Epithelial cell of proximal tubule (primary cell): ENCODE measurements at places on chromosomes 12 and 14. TPM values are rescaled to one million over a fixed set of nuclear protein-coding genes. Genes with fewer than 3 reads are reported as not detected.

PTPRQ gene
- total RNA-seq, result not detected in 2 replicates

BBOF1 gene
- total RNA-seq, result 1.2 and 3.8 TPM in 2 replicates

FGF6 gene
- not detected in 2 replicates for total RNA-seq

IFNG-AS1 gene
- not detected in 2 replicates for total RNA-seq

LRP1-AS gene
- total RNA-seq, result not detected in 2 replicates

DACT1 gene
- 2.7 and 3.4 TPM in 2 replicates for total RNA-seq

VPS37B gene
- total RNA-seq, result 58.9 and 73.4 TPM in 2 replicates

FAM181A gene
- not detected in 2 replicates for total RNA-seq

SLC38A4 gene
- under 0.01 TPM in 1 of 2 replicates, not detected in the other for total RNA-seq

ATL1 gene
- total RNA-seq, result 2.0 and 5.3 TPM in 2 replicates

NGB gene
- 0.12 and 0.14 TPM in 2 replicates for total RNA-seq
